ENCODE measurements at places on chromosomes 13 and 19.

- DNase-seq: peak; percentile 78
Observed at GRCh38 chr19:19032420-19033175, 719 bp downstream of the SUGP2 start.

- DNase-seq: no peak
Observed at GRCh38 chr13:98771838-98772611, 19.6 kb upstream of the SLC15A1 start.

DNA sequence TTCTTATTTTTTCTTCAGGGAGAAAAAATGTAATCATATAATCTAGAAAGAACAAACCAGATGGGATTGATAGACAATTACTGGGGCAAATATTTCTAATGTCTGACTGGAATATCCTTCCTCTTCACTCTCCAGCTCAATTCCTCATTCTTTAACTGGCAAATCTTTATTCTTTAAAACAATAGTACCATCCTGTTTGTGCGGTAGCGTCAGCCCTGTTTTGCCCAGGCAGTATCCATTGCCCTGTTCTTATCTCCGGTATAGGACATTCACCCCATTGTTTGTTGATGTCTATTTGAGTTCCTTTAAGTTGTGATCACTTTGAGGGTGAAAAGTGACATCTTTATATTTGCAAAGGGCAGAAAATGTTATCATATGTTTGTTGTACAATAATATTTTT is 185.4 kb downstream of the POSTN start:
- no peak for DNase-seq

- DNase-seq: no peak
Observed at GRCh38 chr13:101698400-101698799, 245.9 kb downstream of the ITGBL1 start.

- DNase-seq: peak; percentile 18
Observed at GRCh38 chr13:90800082-90800746, 547.3 kb upstream of the MIR17HG start.
